Natural killer cell treated with Interleukin-12 subunit alpha and Interleukin-12 subunit beta and Interleukin-15 and Interleukin-18, amount 100 ng/mL, for 72 hours (primary cell): ENCODE measurements at places on chromosomes 2 and 18. TPM values are rescaled to one million over a fixed set of nuclear protein-coding genes. Genes with fewer than 3 reads are reported as not detected.

CAPG gene
- total RNA-seq: 12.9 TPM

CNDP2 gene
- total RNA-seq: 152 TPM

RPRM gene
- not detected for total RNA-seq

CNDP1 gene
- total RNA-seq: not detected

NCKAP5 gene
- not detected for total RNA-seq

GALNT13 gene
- total RNA-seq: not detected

CWC22 gene
- 23.0 TPM for total RNA-seq

GPR17 gene
- not detected for total RNA-seq

RUFY4 gene
- 0.86 TPM for total RNA-seq

IL1RN gene
- 3.7 TPM for total RNA-seq

FIGN gene
- not detected for total RNA-seq

TEKT4 gene
- not detected for total RNA-seq

TMEM127 gene
- 49.4 TPM for total RNA-seq

CCDC148 gene
- total RNA-seq: not detected

UGT1A5 gene
- total RNA-seq: not detected

SERPINB10 gene
- not detected for total RNA-seq

CFC1B gene
- not detected for total RNA-seq

SERPINB7 gene
- total RNA-seq: not detected

SLC4A5 gene
- total RNA-seq: 1.2 TPM

RAB6C gene
- total RNA-seq: not detected
